ENCODE measurements at places on chromosomes 16 and 17. TPM values are rescaled to one million over a fixed set of nuclear protein-coding genes. Genes with fewer than 3 reads are reported as not detected.

PPY gene
- polyA plus RNA-seq, result not detected

C17orf78 gene
- not detected for polyA plus RNA-seq

CENPT gene
- 10.0 TPM for polyA plus RNA-seq

MYH8 gene
- polyA plus RNA-seq, result not detected

SNAI3 gene
- polyA plus RNA-seq, result 9.0 TPM

LYRM9 gene
- polyA plus RNA-seq, result 19.5 TPM

RAB26 gene
- polyA plus RNA-seq, result 1.4 TPM

OR2C1 gene
- polyA plus RNA-seq, result 1.0 TPM

FCSK gene
- polyA plus RNA-seq, result 3.6 TPM

GDPD3 gene
- polyA plus RNA-seq, result not detected

DOC2B gene
- not detected for polyA plus RNA-seq

NOG gene
- polyA plus RNA-seq, result not detected

CCL7 gene
- polyA plus RNA-seq, result not detected

NLRC5 gene
- 2.9 TPM for polyA plus RNA-seq

CDH11 gene
- not detected for polyA plus RNA-seq

IKZF3 gene
- polyA plus RNA-seq, result 56.0 TPM

CDH1 gene
- not detected for polyA plus RNA-seq

IGF2BP1 gene
- polyA plus RNA-seq, result not detected

ABCC3 gene
- polyA plus RNA-seq, result 0.57 TPM

KRT33A gene
- polyA plus RNA-seq, result not detected

SPAG7 gene
- 171 TPM for polyA plus RNA-seq

KRTAP1-5 gene
- polyA plus RNA-seq, result not detected

HOXB2 gene
- 4.3 TPM for polyA plus RNA-seq

HASPIN gene
- polyA plus RNA-seq, result 0.76 TPM

SMPD3 gene
- 0.41 TPM for polyA plus RNA-seq
